ENCODE measurements at places on chromosomes 2 and 18.

- no peak for DNase-seq
These were observed 912.7 kb downstream of the CPS1 start for GRCh38 chr2:211468877-211469663.

DNA sequence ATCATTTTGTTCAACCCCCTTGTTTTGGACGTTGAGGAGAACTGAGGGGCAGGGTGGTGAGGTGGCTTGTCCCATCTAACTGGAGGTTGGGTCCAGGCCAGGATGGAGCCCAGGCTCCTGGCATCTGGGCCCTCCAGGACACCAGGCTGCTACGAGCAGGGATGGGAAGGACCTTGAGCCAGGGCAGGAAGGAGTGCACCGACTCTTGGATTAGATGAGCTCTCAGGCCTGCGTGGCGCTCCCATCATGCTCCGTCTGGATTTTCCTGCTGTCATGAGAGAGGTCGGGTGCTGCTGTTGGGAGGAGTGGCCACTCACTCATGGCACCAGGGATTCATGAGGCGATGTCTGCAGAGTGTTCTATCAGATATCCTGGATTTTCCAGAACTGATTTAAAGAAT, 18.3 kb upstream of the ALLC start:
- DNase-seq, result no peak

DNA sequence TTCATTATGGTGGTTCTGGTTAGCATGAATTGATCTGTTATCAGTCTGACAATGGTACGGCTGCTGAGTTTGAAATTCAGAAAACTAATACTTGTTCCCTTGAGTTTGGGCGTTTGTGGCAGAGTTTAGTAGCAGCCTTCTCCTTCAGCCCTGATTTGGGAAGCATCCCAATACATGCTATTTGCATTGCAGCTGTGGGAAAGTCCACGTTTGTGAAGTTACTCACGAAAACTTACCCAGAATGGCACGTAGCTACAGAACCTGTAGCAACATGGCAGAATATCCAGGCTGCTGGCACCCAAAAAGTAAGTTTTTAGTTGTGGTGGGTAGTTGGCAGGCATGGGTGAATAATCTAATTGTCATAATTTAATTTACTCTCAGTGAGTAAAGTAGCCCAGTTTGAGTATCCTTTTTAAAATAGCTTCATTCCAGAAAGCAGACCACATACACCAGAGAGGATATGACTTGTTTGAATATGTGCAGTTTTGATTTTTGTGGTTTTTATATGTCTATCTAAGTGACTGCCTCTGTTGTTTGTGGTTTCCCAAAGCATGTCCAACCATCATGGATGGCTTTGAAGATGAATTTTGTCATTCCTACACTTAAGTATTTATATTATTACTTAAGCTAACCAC, 12.2 kb downstream of the DGUOK start:
- no peak for DNase-seq

GRCh38 chr2:183267148-183267827, 143.0 kb downstream of the NUP35 start:
- DNase-seq, result no peak

DNA sequence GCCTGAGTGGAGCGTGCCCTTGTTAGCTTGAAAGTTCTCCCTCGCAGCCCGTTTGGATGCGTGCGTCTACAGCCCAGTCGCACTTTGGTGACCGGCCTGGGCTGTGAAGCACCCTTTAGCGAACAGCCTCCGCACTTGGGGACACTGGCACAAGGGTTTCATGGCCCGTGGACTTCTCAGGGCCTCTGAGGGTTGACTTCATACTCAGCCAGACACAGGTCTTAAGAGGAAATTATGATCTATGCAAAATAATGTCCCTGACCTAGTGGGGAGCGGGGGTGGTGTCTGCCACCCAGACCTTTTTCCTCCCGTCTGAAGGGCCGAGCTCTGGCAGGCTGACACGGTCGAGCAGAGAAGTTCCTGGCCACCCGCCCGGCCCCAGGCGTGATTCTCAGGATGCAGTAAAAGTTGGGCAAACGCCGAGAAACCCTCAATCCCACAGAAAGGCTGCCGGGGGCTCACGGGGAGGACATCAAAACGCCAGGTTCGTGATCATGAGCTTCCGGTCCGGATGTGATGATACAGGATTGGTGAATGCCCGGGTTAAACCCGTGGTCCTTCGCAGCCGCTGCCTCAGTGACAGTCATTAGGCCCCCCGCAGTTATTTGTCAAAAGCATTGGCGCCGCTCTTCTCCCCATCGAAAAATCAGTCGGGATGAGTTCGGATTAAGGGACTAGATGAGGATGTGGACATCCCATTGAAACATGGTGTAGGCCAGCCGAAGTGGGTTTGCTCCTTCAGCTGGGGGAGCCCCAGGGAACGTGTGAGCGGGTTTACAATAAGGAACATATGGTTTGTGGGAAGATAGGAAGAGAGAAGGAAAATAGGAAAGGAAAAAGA, 3.6 kb upstream of the PAX3 start:
- no peak for DNase-seq

DNA sequence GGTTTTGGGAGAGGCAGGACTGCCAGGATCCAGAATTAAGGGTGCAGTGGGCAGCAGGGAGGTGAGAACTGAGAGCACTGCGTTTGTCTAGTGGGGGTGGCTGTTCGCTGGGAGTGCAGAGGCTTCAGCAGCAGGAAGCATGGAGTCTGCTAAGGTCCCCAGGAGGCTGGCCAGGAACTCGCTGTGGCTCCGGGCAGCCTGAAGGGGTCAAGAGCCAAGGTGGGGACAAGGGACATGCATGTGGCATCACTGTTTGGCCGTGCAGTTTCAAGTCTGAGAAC, 43.2 kb upstream of the SEMA4C start:
- no peak for DNase-seq

- no peak for DNase-seq
These were observed 150.1 kb downstream of the GLI2 start for GRCh38 chr2:120885749-120886148.

- DNase-seq, result no peak
These were observed 65.0 kb downstream of the LINC00305 start for GRCh38 chr18:64083916-64084315.

GRCh38 chr2:50143822-50144575, 887.9 kb downstream of the NRXN1 start:
- no peak for DNase-seq

DNA sequence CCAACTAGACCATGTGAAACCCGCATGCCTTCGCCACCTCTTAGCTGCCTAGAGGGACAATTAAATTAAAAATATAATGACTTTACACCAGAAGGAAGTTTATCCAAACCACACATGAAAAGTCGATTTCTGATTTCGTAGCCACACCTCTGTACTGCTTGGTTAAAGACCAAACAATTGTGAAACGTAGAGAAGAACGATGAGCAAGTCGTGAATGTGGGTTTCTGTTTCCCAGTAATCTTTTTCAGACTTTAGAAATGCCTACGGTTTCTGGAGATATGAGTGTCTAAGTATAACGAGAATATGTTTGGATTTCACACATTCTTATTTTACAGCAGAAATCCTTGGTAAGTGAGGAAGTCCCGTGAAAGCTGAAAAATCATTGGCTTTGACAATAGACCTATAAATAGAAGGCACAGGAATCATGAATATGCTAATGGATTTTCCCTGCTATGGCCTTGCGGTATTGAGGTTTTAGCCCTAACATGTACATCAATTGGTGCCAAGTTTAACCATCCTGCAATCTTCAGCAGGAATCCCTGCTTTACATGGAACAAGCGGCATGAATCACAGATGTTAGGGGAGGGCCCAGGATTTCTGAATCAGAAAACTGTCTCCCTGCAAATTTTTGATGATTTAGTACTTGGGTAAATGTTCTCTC, 105.6 kb downstream of the TTC32 start:
- DNase-seq, result no peak

GRCh38 chr2:9474361-9475057, at the start of gene IAH1:
Gene IAH1 (plus strand): TSS chr2:9474551. CDS start chr2:9474567, 16 bp downstream.
- DNase-seq, result peak; percentile 59

DNA sequence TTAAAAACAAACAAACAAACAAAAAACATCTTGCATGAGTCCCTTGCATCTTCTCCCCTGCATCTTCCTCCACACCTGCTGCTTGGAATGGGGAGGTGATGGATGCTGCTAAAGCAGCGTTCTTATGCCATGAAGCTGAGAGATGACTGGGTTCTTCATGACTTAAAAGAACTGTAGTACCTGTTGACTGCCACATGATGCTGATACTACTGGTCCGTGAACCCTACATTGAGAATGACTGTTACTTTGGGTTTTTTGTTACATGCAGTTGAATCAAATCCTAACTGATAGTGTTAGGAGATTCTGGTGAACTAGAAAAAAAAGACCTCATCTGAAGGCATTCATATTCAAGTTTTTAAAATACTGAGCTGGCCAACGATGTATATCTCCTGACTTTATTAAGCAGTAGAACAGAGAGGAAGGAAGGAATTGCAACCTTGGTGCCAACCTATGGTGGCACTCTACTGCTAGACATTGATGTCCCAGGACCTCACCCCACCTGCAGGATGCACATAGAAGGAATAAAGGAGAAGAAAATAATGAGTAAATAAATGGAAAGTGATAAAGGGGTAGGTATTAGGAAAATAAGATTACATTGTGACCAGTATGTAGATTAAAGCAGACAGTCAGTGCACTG, 63.2 kb upstream of the SPAG16 start:
- DNase-seq, result no peak

DNA sequence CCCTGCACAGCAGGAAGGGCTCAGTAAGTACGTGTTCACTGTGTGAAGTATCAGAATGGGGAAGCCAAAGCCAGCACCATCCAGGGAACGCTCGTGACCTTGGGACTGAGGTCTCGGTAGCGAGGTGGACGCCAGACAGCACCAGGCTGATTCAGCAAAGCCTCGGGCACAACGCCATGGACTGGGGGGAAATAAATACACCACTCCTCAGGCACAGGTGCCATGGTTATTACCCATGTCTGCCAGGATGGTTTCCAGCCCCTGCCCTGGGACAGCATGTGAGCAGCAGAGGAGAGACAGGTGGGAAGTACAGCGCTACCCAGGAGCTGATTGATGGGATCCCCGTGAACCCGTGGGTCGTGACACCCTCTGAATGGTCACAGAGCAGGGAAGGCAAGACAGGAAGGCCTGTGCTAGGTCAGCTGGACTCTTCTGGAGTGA, 53.0 kb downstream of the REEP1 start:
- no peak for DNase-seq

DNA sequence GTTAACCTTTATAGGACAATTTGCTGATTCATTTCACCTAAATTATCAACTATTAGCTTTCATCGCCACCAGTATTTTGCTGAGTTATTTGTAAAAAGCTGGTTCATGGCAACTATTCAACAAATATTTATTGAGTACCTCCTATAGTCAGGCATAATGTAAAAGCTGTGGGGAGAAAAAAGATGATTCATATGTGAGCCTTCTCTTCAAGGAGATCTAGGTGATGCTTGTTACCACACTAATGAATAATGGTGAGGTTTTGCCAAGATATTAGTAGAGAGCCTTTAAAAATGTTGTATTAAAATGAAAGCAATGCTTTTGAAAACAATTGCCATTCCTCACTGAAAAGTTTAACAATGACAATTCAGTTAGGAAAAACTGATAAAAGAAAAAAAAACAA, 187.8 kb downstream of the ANKRD44 start:
- no peak for DNase-seq

DNA sequence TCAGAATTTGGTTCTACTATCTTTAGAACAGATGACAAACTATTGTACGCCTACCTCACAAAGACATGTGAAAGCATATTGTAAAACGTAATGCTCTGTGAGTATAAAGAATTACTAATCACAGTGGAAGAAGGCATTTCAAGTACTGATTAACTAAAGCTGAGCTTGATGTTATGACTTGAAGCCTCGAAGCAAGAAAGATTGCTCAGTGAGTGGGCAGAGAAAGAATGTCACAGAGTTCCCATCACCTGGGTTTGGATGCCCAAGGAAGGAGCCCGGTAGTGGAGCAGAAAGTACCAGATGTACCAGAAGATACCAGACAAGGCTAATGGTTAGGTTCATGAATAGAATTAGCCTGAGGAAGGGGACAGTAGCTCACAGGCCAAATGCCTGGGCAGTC, 39.5 kb upstream of the FAM110C start:
- no peak for DNase-seq

DNA sequence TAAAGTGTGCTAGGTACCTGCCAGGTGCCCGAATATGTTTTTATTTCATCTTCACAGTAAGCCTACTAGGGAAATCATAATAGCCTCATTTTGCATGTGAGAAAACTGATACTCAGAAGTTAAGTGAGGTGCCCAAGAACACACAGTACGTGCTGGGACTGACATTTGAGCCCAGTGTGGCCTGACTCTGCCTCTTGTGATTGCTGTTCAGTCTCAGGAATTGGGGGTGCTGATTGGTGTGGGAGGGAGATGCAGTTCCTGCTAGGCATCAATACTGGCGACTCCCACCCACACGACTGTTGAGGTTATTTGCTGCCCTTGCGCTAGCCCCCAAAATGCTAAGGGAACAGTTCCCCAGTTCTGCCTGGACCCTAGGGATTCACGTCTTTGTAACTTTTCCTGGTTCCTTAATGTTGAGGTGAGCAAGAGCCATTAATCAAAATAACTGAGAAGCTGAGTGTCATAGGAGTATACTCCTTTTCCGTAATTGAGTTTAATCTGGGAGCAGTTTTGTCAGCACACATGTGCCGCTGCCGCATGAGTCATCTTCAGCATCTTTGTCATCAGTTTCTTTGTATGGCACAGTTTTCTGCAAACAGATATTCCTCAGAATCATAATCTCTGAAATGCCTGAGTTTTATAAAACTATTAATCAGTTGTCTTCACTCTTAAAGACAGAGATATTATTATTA, 120.7 kb downstream of the NCK2 start:
- DNase-seq, result no peak

- no peak for DNase-seq
These were observed 1.9 kb downstream of the NTSR2 start for GRCh38 chr2:11667866-11668637.

- DNase-seq, result no peak
These were observed 147.7 kb downstream of the CTNNA2 start for GRCh38 chr2:79660557-79660956.

- DNase-seq, result no peak
These were observed 97.7 kb upstream of the TFCP2L1 start for GRCh38 chr2:121382744-121383143.

- no peak for DNase-seq
These were observed 17.5 kb downstream of the REEP1 start for GRCh38 chr2:86319700-86320580.

- DNase-seq, result no peak
These were observed at the start of gene CHST9 for GRCh38 chr18:27185025-27185763. Gene CHST9 (minus strand): TSS chr18:27185308. CDS start chr18:27142809, 42,499 bp downstream.

DNA sequence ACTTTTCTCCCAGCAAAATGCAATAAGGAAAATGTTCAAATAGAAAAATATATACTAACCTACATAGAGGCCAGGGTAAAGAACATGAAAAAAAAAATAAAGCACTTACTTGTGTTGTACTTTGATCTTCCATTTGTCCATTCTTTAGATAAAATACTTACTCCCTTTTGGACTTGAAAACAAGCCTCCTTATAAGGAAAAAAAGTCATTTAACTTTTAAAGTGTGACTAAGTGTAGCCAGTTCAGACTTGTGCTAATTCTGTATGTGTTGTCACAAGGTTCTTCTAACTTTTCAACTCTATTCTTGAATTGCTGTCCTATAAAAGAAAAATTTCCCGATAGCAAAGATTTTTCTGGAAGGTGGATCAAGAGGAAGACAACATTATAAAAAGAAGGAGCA, 23.2 kb downstream of the SLC40A1 start:
- DNase-seq, result no peak
